ENCODE measurements at places on chromosomes 7 and 10. TPM values are rescaled to one million over a fixed set of nuclear protein-coding genes. Genes with fewer than 3 reads are reported as not detected.

IFIT1B gene
- not detected for total RNA-seq

DLX5 gene
- total RNA-seq, result not detected

UTF1 gene
- not detected for total RNA-seq

ANKRD2 gene
- total RNA-seq, result not detected

PRR15 gene
- not detected for total RNA-seq

ZPBP gene
- total RNA-seq, result not detected

TLL2 gene
- 0.17 TPM for total RNA-seq

GPR141 gene
- total RNA-seq, result not detected

NPC1L1 gene
- total RNA-seq, result 0.23 TPM

SSC4D gene
- total RNA-seq, result not detected

LIPF gene
- not detected for total RNA-seq

GNGT1 gene
- total RNA-seq, result not detected

NEUROD6 gene
- not detected for total RNA-seq

PRKG1 gene
- total RNA-seq, result 0.06 TPM

GSAP gene
- total RNA-seq, result 22.0 TPM

RBAK gene
- 19.4 TPM for total RNA-seq

UCN3 gene
- total RNA-seq, result not detected

C10orf90 gene
- total RNA-seq, result not detected

OPALIN gene
- not detected for total RNA-seq

ACHE gene
- not detected for total RNA-seq

CCDC146 gene
- 15.1 TPM for total RNA-seq

PDE6C gene
- total RNA-seq, result not detected

NANOS1 gene
- total RNA-seq, result 0.64 TPM

TAF6 gene
- 61.6 TPM for total RNA-seq

CDK14 gene
- total RNA-seq, result 0.81 TPM

OPN4 gene
- not detected for total RNA-seq

PLAU gene
- total RNA-seq, result 0.64 TPM

ZYX gene
- total RNA-seq, result 145 TPM

ACTL6B gene
- total RNA-seq, result not detected

TRIM73 gene
- total RNA-seq, result 26.2 TPM

CARD11 gene
- total RNA-seq, result 131 TPM

UCMA gene
- not detected for total RNA-seq

CALML3 gene
- not detected for total RNA-seq

ANKRD61 gene
- not detected for total RNA-seq

GPR26 gene
- total RNA-seq, result not detected

ST8SIA6 gene
- 0.58 TPM for total RNA-seq

RTKN2 gene
- 11.0 TPM for total RNA-seq

FASTK gene
- total RNA-seq, result 123 TPM

AKR1C2 gene
- not detected for total RNA-seq

MRC1 gene
- 1.9 TPM for total RNA-seq

TFR2 gene
- total RNA-seq, result 5.4 TPM

AHR gene
- 35.2 TPM for total RNA-seq

HACD1 gene
- total RNA-seq, result 1.7 TPM

STK17A gene
- total RNA-seq, result 118 TPM

FAM25A gene
- total RNA-seq, result not detected

MEIG1 gene
- not detected for total RNA-seq

POLR2J3 gene
- 94.1 TPM for total RNA-seq

SLC13A1 gene
- not detected for total RNA-seq

MINDY4 gene
- 1.5 TPM for total RNA-seq

MYO3A gene
- total RNA-seq, result not detected

FAM25G gene
- total RNA-seq, result not detected

EPHB6 gene
- 65.0 TPM for total RNA-seq

INMT gene
- total RNA-seq, result 0.87 TPM

ZNF33B gene
- total RNA-seq, result 71.3 TPM

KLF14 gene
- total RNA-seq, result not detected

RBM20 gene
- total RNA-seq, result not detected

SPDYE8 gene
- not detected for total RNA-seq

SPDYE16 gene
- total RNA-seq, result 1.1 TPM

All from CD4-positive, alpha-beta memory T cell (primary cell).